Gastrocnemius medialis (tissue), 4 donors: ENCODE measurements at places on chromosomes 2 and 18. TPM values are rescaled to one million over a fixed set of nuclear protein-coding genes. Genes with fewer than 3 reads are reported as not detected.
A peak's percentile ranks its signal among the peaks of the same experiment; 100 is the strongest.

MBOAT2 gene
- 5.6 TPM for total RNA-seq

TWIST2 gene
- total RNA-seq, result 2.2 TPM

POTEJ gene
- not detected for total RNA-seq

PKDCC gene
- 164 TPM for total RNA-seq

SCN9A gene
- 0.10 TPM for total RNA-seq

FAP gene
- not detected for total RNA-seq

GRCh38 chr2:239482778-239483712 lies 82.2 kb upstream of the HDAC4 start:
- DNase-seq, result no peak
- no peak overlapping the region for H3K27ac ChIP-seq
- H3K36me3 ChIP-seq, result no peaks in the 10 kb centered on the region
- no peaks in the 10 kb centered on the region for H3K4me1 ChIP-seq
- H3K27me3 ChIP-seq, result no peaks in the 10 kb centered on the region
- no peak overlapping the region for H3K4me3 ChIP-seq

- H3K4me1 ChIP-seq, result peaks cover 61% of the 10 kb centered on the region
- H3K27me3 ChIP-seq, result peaks cover 88% of the 10 kb centered on the region
- no peaks in the 10 kb centered on the region for H3K36me3 ChIP-seq
- peak within 1 kb of the TSS; percentile 62 for H3K4me3 ChIP-seq
- DNase-seq, result peak; percentile 32
Observed at GRCh38 chr2:170816504-170817092, at the start of gene GAD1. Gene GAD1, plus strand, starts transcription at chr2:170816887. Its CDS starts 1,705 bp downstream, at chr2:170818592.

- no peaks in the 10 kb centered on the region for H3K4me1 ChIP-seq
- no peaks in the 10 kb centered on the region for H3K36me3 ChIP-seq
- no peak overlapping the region for H3K4me3 ChIP-seq
- no peaks in the 10 kb centered on the region for H3K27me3 ChIP-seq
- H3K27ac ChIP-seq, result no peak overlapping the region
- DNase-seq, result no peak
Observed at GRCh38 chr2:134153294-134153880, 100.5 kb upstream of the MGAT5 start.

- no peaks in the 10 kb centered on the region for H3K4me1 ChIP-seq
- no peak overlapping the region for H3K27ac ChIP-seq
- DNase-seq, result no peak
- no peaks in the 10 kb centered on the region for H3K27me3 ChIP-seq
- no peak overlapping the region for H3K4me3 ChIP-seq
- no peaks in the 10 kb centered on the region for H3K36me3 ChIP-seq
Observed at GRCh38 chr18:50006470-50007046, 188.4 kb downstream of the MYO5B start.

DNA sequence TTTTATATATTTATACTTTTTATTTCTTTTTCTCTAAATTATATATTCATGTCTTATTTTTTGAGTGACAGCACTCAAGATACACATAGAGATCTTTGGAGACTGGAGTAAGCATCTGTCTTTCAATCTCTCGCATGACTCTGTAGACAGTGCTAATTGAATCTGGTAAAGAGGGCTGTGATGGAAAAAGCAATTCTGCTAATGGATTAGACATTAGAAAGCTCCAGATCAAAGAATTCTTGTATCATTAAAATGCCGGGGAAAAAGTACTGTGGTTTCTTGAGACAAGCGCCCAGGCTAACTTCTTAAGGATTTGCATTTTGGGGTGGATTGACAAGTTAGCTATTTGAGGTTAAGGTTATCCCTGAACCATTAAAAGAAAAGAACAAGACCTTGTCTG lies 383.1 kb upstream of the TNP1 start:
- H3K4me1 ChIP-seq, result peaks cover 31% of the 10 kb centered on the region
- H3K36me3 ChIP-seq, result no peaks in the 10 kb centered on the region
- H3K27me3 ChIP-seq, result no peaks in the 10 kb centered on the region

DNA sequence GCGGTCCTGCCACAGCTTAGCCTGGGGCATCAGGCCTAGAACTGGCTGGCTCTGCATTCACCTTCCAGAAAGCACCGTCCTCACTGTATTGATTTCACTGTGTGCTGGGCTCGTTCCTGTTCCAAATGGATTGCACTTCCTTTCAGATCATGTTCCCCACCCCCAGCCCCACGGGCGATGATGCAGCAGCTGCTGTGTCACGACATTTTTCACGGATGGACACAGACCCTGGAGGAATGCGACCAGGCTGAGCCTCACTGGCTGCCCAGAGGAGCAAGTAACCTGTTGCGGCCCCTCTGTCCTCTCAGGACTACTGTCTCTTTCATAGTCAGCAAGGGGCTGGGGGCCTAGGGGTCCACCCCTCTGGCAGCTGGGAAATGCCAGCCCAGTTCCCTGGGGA lies 50.3 kb downstream of the CAPN13 start:
- no peaks in the 10 kb centered on the region for H3K4me1 ChIP-seq
- H3K36me3 ChIP-seq, result no peaks in the 10 kb centered on the region
- H3K4me3 ChIP-seq, result no peak overlapping the region
- H3K27ac ChIP-seq, result no peak overlapping the region
- DNase-seq, result no peak

DNA sequence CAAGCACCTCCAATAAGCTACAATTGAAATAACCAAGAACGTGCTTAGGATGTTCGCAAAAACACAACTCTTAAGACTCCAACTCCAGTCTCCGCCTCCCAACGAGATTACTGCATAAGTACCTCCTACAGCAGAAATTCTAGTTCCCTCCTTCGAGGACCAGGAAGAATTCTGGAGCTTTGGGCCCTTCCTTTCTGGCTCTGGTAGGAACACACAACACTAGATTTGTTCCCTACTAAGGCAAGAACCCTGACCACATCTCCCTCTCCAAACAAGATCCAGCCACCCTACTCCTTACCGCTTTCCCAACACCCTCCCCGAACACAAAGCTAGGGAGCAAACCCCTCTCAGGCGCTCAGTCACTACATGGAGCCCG lies 721 bp downstream of the ADAM17 start:
- H3K27ac ChIP-seq, result peak overlapping the region; percentile 99
- no peaks in the 10 kb centered on the region for H3K36me3 ChIP-seq
- peak overlapping the region; percentile 94 for H3K4me3 ChIP-seq
- peaks cover 55% of the 10 kb centered on the region for H3K4me1 ChIP-seq
- H3K27me3 ChIP-seq, result no peaks in the 10 kb centered on the region

DNA sequence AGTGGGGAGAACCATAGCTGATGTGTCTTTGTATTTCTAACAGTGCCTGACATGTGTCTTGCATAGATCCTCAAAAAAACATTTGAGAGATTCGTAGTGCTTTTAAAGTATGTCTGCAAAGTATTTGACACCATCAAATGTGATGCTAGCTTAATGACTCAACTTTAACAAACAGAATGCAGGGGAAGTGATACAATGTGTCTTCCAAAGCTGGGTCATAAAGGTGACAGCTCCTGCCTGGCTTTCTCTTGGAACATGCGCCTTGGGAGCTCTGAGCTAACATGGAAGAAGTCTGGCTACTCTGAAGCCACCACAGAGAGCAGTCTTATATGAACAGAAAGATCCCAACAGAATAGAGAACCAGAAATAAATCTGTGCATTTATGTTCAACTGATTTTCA lies 78.2 kb downstream of the C1D start:
- no peak overlapping the region for H3K4me3 ChIP-seq
- no peak for DNase-seq
- no peaks in the 10 kb centered on the region for H3K36me3 ChIP-seq
- H3K4me1 ChIP-seq, result no peaks in the 10 kb centered on the region

GRCh38 chr2:27854229-27854862 lies 35.8 kb downstream of the RBKS start:
- H3K4me3 ChIP-seq, result no peak overlapping the region
- H3K27me3 ChIP-seq, result no peaks in the 10 kb centered on the region
- H3K27ac ChIP-seq, result no peak overlapping the region
- no peaks in the 10 kb centered on the region for H3K36me3 ChIP-seq

DNA sequence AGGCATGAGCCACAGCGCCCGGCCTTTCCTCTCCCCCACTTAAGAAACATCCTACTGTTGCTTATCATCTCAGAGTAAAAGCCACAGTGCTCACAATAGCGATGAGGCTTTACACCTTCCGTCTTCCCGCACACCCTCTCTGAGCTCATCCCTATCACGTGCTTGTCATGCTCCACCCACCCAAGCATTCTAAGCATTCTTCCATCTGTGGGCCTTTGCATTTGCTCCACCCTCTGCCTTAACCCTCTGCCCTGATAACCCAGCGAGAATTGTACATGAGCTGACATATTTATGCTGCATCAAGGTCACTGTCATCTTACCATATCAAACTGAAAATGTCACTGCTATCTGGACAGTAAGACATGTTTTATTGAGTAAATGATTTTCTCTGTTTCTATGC lies 22.6 kb downstream of the FOXI3 start:
- H3K4me1 ChIP-seq, result no peaks in the 10 kb centered on the region
- no peak overlapping the region for H3K27ac ChIP-seq
- no peaks in the 10 kb centered on the region for H3K27me3 ChIP-seq
- no peak for DNase-seq
